ENCODE measurements at places on chromosomes 13 and 19. TPM values are rescaled to one million over a fixed set of nuclear protein-coding genes. Genes with fewer than 3 reads are reported as not detected.

The TMPRSS9 gene
- 0.15 TPM for total RNA-seq

The FAM216B gene
- not detected for total RNA-seq

The CEACAM7 gene
- total RNA-seq, result not detected

The MYBPC2 gene
- not detected for total RNA-seq

The MISP gene
- total RNA-seq, result 2.2 TPM

DNA sequence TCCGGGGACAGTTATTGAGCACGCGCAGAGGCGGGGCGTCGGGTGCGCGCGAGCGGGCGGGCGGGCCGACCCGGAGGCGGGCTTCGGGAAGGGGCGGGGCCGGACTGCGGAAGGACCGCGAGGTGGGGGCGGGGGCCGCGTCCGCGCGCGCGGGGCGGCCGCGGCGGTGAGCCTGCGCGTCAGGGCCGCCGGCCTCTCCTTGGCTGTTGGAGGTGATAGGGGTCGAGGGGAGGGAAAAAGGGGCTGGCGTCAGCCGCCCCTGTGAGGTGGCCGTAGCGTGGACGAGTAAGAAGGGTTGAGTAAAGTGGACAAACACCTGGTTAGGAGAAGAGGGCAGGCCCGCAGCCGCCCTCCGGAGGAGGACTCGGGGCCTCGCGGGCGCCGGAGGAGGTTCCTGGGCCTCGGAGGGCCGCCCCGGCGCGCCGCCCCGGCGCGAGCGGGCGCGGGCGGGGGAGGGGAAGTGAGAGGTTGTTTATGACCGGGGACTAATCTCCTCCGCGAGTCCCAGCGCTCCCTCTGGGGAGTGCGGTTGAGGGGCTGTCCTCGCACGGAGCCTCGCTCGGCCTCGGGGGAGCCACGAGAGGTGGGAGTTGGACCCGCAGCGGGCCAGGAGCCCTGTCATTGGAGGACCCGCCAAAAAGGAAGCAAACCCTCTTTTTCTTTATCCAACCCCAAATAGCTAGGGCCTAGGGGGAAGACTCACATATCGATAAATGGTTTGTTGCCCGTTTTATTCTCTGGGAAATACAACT lies 547 bp upstream of the INTS6 start:
- peaks cover 29% of the 10 kb centered on the region for H3K4me1 ChIP-seq
- no peak for DNase-seq
- peaks cover 10% of the 10 kb centered on the region for H3K36me3 ChIP-seq
- no peaks in the 10 kb centered on the region for H3K27me3 ChIP-seq
- peak overlapping the region; percentile 98 for H3K27ac ChIP-seq
- H3K4me3 ChIP-seq, result peak overlapping the region; percentile 87

DNA sequence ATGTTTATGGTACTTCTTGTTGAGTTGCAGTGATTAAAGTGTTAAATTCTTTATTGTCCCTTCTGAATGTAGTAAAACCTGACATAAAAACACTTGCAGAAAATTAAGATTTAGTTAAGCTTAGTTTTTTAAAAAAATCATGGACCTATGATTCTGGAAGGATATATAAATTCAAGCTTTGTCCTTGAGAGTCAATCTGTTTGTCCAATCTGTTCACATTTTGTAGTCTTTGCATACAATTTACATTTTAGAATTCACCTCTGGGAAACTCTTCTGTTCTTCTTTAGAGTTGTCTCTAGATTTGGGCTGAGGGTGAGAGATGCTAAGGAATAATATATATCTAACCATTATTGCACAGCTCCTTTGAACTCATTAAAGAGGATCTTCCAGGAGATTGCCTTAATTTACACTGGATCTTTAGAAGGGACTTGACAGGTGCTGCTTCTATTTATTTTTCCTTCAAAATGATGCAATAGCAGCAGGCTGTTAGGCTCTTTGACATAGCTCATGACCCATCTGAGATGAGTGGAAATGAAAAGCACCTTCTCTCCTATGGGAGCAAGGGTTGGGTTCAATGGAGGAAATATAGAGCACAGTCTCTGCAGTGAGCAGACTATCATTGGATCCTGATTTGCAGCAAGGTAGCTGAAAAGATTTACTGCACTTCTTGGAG lies 433.9 kb downstream of the GPC6 start:
- DNase-seq, result no peak
- peaks cover 11% of the 10 kb centered on the region for H3K36me3 ChIP-seq
- H3K4me1 ChIP-seq, result no peaks in the 10 kb centered on the region
- H3K4me3 ChIP-seq, result no peak overlapping the region

GRCh38 chr19:31461814-31462539 lies 112.7 kb upstream of the TSHZ3 start:
- no peak for DNase-seq
- H3K4me3 ChIP-seq, result no peak overlapping the region
- H3K27ac ChIP-seq, result no peak overlapping the region
- H3K4me1 ChIP-seq, result no peaks in the 10 kb centered on the region
- H3K27me3 ChIP-seq, result peaks cover 10% of the 10 kb centered on the region

DNA sequence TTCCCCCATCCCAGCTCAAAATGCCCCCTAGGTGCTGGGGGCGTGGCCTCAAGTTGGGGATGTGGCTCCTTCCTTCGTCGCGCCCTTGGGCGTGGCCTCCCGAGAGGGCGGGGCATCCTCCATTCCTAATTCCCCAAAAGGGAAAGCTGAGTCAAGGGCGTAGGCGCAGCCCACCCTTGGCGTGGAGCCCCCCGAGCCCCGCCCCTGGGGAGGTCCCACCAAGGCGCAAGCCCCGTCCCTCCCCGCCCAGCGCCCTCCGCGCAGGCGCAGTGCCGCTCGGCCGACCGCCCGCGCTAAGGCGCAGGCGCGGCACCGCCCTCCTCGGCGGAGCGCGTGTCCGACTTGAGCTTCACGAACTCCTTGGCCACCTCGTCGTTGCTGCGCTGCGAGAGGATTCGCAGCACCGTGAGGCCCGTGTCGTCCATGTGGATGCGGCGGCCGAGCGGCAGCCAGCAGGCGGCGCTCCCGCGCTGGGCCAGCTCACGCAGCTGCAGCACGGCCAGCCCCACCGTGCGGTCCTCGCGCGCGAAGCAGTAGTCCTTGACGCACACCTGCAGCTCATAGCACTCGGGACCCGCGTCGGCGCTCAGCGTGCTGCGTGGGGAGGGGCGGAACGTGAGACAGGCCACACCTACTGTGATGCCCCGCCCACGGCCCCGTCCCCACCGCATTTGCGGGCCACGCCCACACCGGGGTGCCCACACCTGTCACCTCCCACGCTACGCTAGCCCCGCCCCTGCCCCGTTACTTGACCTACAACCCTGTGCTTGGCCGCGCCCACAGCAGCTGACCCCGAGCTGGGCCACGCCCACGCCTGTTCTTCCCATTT lies 50.5 kb downstream of the COLGALT1 start:
- peak overlapping the region; percentile 85 for H3K27ac ChIP-seq
- H3K4me3 ChIP-seq, result peak overlapping the region; percentile 76
- H3K27me3 ChIP-seq, result peaks cover 23% of the 10 kb centered on the region

- H3K4me3 ChIP-seq, result peak within 1 kb of the TSS; percentile 83
- DNase-seq, result peak; percentile 98
- peaks cover 16% of the 10 kb centered on the region for H3K36me3 ChIP-seq
- H3K4me1 ChIP-seq, result peaks cover 18% of the 10 kb centered on the region
- no peaks in the 10 kb centered on the region for H3K27me3 ChIP-seq
Observed at GRCh38 chr19:11355160-11356073, at the start of gene PLPPR2. Gene PLPPR2, plus strand, starts transcription at chr19:11355432. Its CDS starts 2,242 bp downstream, at chr19:11357674.

GRCh38 chr13:33017323-33017929 lies 1.2 kb downstream of the KL start:
- DNase-seq, result no peak
- H3K4me1 ChIP-seq, result peaks cover 17% of the 10 kb centered on the region
- no peak overlapping the region for H3K4me3 ChIP-seq
- peaks cover 2% of the 10 kb centered on the region for H3K36me3 ChIP-seq
- H3K27ac ChIP-seq, result no peak overlapping the region

GRCh38 chr19:46385636-46386035 lies 27.7 kb downstream of the CCDC8 start:
- peak; percentile 30 for DNase-seq
- H3K36me3 ChIP-seq, result peaks cover 57% of the 10 kb centered on the region
- H3K4me1 ChIP-seq, result peaks cover 12% of the 10 kb centered on the region
- peak overlapping the region; percentile 22 for H3K27ac ChIP-seq

DNA sequence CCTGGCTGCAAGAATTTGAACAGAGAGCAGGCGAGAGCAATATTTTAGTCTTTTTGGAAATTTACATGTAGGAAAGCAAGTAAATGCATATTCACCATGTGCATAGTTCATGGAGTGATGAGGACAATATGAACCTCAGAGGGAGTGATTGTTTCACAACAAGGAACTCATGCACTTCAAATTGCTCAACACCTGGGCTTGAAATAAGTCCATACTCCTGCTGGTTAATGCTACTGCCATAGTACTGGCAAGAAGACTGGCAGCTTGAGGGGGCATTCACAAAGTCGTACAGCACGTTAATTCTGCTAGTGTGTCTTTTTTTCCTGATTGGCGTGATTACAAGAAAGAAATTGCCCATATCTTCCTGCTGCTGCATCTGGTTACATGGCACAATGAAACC lies 267.6 kb downstream of the PCDH17 start:
- no peak overlapping the region for H3K27ac ChIP-seq
- DNase-seq, result no peak
- H3K27me3 ChIP-seq, result no peaks in the 10 kb centered on the region
- no peak overlapping the region for H3K4me3 ChIP-seq

DNA sequence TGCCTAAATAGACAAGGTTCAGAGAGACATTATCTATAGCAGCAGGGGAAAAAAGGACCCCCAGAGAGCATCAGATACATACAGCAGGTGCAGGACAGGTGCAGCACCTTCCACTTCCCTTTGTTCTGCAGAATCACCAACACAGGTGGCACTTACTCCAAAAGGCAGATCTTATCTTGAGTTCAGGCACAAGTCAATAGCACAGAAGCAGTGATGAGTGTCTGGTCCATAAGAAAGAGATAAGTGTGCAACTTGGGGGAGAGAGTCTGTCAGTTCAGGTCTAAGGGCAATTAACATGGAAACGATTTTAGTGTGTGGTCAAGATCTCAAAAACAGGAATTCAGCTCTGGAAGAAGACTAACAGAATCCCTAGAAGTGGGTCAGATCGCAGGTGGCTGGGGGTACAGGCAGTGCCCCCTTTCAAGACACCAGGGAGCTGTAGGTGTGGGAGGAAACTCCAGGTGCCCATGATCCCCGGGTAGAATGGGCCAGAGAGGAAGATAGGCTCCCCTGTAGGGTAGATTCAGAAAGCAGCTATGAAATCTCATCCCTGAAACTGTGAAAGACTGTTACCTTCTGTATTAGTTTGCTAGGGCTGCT lies 40.6 kb downstream of the TNFSF11 start:
- no peaks in the 10 kb centered on the region for H3K4me1 ChIP-seq
- DNase-seq, result no peak
- no peak overlapping the region for H3K4me3 ChIP-seq

DNA sequence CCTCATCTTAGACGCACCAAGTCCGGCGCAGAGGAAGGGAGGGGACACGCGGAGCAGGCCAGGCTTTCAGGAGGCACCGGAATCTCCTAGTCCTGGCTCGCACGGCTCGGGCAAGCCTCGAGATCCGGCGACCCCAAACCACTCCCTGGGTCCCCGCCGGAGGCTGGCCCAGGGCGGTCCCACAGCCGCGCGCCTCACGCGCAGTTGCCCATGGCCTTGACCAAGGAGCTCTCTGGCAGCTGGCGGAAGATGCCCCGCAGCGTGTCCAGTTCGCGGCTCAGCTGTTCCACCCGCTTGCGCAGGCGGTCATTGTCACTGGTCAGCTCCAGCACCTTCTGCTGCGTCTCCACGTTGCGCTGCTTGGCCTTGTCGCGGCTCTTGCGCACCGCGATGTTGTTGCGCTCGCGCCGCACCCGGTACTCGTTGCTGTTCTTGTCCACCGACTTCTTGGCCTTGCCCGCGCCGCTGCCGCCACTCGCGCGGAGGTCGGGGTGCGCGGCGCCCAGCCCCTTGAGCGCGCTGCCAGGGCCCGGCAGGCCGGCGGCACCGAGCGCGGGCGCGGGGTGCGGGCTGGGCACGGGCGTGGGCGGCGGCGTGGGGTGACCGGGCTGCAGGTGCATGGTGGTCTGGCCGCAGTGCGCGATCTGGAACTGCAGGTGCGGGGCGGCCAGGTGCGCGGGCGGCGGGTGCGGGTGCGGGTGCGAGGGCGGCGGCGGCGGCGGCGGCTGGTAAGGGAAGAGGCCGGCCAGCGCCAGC lies 1.0 kb downstream of the CEBPA start:
- peaks cover 19% of the 10 kb centered on the region for H3K27me3 ChIP-seq
- H3K4me1 ChIP-seq, result peaks cover 2% of the 10 kb centered on the region
- H3K4me3 ChIP-seq, result peak overlapping the region; percentile 65
- DNase-seq, result peak; percentile 85
- H3K36me3 ChIP-seq, result no peaks in the 10 kb centered on the region

GRCh38 chr19:43625918-43626579 lies 6.6 kb upstream of the ZNF428 start:
- DNase-seq, result no peak
- no peaks in the 10 kb centered on the region for H3K36me3 ChIP-seq
- no peak overlapping the region for H3K27ac ChIP-seq
- no peak overlapping the region for H3K4me3 ChIP-seq

GRCh38 chr19:1336079-1336684 lies 47.5 kb upstream of the NDUFS7 start:
- no peaks in the 10 kb centered on the region for H3K36me3 ChIP-seq
- no peaks in the 10 kb centered on the region for H3K4me1 ChIP-seq
- no peak overlapping the region for H3K27ac ChIP-seq
- H3K4me3 ChIP-seq, result no peak overlapping the region
- no peak for DNase-seq
